Esophagus squamous epithelium (tissue), 5 donors: ENCODE measurements at places on chromosomes 7 and 10. TPM values are rescaled to one million over a fixed set of nuclear protein-coding genes. Genes with fewer than 3 reads are reported as not detected.

CHST3 gene
- total RNA-seq, result 15.4 TPM

CTAGE6 gene
- 0.57 TPM for total RNA-seq

GJD4 gene
- not detected for total RNA-seq

ZEB1 gene
- 6.1 TPM for total RNA-seq

C10orf95 gene
- 0.23 TPM for total RNA-seq

MYO1G gene
- total RNA-seq, result 1.4 TPM
